ENCODE measurements at places on chromosomes 16 and 17.

GRCh38 chr16:63539276-63539675 is 1503.0 kb upstream of the CDH8 start:
- no peak for DNase-seq

DNA sequence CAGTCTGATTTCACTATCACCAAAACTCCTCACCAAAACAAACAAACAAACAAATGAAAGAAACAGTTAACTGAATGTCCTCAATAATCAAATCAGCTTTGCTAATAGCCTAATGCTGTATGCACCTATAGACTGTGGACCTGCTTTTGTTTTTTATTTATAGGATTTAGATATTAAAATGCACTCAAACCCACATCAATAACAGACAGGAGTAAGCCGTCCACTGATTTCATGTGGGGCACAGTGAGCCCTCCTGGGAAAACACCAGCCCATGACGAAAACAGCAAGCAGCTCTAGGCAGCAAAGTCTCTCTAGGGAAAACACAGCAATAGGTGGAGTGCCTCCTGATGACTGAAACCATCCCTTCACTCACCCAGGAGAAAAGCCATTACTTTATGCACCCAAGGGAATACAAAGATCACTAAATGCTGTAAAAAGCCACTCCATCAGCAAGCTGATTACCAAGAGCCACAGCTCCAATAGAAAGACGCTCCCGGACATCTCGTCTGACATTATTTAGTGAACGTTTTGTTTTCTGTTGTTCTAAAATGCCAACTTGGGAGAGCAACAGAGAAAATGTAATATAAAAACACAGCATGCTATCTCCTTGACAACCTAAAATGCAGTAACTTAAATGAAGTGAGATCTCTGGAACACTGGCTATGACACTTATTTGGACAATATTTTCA is 47.8 kb downstream of the ANKFY1 start:
- no peak for DNase-seq

DNA sequence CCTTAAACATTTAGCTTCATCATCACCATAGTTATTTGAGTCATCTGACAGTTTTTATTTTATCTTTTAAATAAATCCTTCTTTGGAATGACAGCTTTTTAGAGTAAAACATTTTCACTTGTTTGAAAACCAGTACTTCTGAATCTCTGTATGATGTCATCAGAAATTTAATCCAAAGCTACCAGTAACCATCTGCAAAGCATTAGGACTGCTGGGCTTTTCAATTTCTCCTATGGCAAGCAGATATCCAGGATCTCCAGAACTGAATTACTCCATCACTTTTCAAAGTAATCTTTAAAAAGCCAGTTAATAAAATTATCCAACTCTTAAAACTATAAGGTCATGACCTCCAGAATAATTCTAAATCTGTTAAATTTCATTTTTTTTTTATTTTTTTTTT is 51.5 kb downstream of the CHCT1 start:
- no peak for DNase-seq

- DNase-seq: no peak
Measured at GRCh38 chr17:38538906-38539305, 66.8 kb downstream of the SRCIN1 start.

DNA sequence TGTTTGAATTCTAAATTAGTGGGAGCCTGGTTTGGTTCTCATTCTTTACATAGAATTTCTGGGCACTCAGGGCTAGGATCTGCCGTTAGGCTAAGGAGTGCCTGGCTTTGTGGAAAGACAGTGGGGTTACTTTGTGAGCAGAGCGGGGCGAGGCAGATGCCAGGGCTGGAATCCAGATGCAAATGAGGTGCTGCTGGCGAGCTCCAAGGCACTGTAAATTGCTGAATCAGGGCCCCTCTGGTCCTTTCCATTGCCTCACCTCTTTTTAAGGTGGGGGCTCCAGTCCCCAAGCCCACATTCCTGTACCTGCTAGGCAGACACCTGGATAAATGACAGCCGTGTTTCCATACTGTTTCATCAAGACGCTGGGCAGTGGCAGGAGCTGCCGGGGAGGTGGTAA is 33.8 kb downstream of the PIPOX start:
- DNase-seq: no peak

DNA sequence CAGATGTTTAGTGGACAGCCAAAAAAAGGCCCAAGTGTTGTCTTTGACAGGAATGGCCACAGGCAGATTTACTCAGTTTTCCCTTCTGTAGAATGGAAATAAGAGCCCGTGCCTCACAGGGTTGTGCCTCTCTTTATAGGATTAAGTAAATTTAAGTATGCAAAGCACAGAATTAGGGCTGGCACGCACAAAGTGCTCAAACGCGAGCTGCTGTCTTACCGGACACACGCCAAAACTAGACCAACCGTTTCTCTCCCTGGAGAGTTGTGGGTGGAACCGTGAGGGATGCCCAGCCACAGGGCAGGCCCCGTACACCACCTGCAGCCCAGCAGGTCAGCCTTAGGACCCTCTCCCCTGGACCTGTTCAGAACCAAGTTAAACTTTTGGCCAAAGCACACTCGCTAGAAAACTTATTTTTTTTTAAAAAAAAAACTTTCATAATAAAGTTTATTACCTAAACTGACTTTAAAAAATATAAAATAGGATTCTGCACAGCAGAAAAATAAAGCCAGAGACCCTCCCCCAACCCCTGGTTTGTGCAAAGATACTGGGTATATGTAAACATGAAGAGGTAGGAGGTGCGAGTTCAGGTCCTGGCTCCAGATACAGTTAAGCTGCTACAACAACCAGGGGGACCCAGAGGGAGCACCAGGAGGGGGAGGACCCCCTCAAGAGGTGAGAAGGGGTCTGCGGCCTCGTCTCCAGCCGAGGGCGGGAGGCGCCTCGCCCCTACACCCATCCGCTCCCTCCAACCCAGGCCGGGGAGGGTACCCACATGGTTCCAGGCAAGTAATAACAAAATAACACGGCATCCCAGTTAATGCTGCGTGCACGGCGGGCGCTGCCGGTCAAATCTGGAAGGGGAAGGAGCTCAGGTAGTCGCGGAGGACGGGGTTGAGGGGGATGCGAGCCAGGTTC is 1.8 kb downstream of the SOCS1 start:
- DNase-seq: no peak

- DNase-seq: no peak
Measured at GRCh38 chr17:36600465-36600864, 918 bp upstream of the MRM1 start.

DNA sequence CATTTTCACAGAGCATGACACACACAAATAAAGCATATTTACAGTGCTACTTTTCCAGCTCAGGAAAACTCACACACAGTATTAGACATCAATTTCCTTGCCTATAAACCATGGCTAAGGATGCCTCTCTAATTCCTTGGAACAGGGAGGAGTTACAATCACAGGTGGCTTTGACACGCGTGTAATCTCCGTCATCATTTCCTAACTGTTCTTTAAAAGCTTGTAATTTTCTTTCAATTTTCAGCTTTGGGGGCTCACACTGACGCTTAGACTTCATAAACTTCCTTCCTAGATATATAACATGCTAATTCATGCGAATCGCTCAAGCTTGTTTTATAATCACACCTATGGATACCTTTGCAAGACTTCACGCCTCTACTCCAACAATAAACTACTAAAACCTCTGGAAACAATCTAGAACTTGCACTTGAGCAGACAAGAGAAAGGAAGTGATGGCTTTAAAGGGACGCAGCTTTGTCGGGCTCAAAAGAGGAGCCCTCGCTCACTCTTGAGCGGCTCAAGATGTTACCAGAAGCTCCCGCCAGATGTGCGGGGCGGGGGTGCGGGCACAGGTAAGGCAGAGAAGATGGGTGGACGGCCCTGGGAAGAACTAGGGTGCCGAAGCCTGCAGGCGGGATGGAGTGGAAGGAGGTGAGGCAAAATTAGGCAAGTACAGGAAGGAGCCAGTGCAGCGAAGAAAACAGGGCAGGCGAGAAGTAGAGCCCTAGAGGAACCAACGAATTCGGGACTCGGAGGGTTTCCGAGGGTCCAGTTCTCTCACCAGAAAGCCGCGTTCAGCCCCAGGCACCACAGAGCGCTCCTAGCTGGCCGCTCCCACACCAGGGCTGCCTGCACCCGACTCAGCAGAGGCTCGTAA is 631 bp downstream of the RETREG3 start:
- peak; percentile 6 for DNase-seq

- no peak for DNase-seq
Measured at GRCh38 chr17:50027881-50028735, 27.8 kb upstream of the ITGA3 start.

DNA sequence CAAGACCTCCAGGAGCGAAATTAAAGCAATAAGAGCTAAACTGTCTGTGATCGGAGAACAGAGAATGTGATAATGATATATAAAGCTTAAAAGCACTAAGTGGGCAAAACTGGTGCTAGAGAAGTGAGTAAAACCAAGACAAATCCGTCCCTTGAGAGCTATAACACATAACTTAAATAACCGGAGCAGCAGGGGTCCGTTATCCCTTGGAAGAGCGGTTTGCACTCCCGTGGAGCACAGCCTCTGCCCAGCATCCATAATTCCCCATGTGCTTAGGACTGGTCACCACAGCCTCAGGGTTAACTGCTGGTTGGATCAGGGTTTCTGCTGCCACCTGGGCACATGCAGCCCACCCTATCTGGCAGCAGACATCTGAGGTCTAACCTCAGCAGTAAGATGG is 489.0 kb downstream of the NPIPA7 start:
- DNase-seq: no peak

DNA sequence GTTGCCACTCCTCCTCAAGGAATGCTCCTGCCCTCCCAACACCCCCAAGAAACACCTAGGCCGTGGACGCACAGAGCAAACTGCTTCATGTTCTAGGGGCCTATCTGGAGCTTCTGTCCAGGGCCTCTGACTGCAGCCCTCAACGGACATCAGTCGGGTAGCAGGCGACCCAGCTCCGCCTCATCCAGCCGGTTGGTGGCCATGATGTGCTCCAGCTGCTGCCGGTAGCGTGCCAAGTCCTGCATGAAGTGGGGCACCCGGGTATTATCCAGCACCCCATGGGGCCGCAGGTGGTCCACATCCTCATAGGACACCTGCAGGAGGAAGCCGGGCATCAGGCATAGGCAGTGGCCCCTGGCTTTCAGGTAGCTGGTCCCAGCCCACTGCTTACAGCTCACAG is 6.3 kb downstream of the NOL3 start:
- no peak for DNase-seq

DNA sequence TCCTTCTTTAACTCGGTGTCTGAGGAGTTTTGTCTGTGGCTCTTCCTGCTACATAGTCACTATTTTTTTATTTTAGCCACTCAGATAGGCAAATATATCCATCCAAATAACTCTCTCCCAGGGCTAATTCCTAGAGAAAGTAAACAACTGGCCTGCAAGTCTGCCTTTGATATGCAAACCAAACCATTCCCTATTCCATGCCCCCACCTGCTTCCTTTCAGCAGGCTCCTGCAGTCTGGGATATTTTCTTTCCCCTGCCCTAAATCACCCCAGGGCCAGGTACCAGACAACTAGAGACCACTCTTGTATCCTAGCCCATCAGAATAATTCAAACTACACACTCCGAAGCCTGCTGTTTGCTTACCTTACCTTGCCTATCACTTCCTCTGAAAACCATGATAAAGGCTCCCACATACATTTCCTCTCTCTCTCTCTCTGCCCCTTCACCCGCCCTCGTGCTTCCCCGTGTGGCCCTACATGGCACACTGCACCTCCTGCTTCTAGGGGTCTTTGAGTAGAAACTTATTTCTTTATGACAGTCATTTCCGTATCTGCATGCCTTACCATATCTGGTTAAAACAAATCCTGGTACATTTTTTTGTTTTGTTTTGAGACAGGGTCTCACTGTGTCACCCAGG is 8.3 kb downstream of the CD300H start:
- DNase-seq: no peak

GRCh38 chr16:89164436-89164835 is 7.1 kb upstream of the CDH15 start:
- DNase-seq: no peak

DNA sequence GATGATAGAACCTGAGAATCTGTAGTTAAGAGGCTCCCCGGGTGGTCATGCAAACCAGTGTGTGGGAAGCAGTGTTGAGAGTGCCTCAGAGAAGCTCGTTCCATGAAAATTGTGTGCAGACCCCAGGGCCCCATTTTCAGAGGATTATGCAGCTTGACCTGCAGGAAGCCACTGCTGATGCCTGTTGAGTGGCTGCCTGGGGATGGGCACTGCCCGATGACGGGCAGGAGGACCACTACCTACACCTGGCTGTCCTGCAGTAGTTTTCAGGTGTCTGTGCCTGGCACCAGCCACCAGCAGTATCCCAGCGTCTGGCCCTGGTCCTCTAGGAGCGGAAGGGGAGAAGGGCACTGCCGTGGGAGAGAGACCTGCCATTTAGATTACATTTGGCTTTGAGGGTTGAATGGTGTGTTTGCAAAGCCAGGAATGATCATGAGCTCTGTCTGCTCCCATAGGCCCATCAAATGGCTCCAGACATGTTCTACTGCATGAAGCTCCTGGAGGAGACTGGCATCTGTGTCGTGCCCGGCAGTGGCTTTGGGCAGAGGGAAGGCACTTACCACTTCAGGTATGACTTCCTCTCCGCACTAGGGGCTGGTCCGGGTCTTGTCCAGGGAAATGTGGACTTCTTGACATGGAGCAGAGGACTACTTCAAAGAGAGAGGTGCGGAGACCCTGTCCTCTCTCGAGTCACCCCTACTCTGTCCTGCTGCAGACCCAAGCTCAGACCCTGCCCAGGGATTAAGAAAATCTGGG is 42.5 kb downstream of the GPT2 start:
- no peak for DNase-seq

GRCh38 chr17:9044772-9045463 is 23.6 kb downstream of the NTN1 start:
- DNase-seq: no peak

GRCh38 chr16:54066451-54067105 is 220.0 kb downstream of the IRX3 start:
- DNase-seq: no peak

All from stimulated activated CD4-positive, alpha-beta T cell treated with anti-CD3 and anti-CD28 coated beads, Interleukin-1b, Interleukin-23, amount 100 ng/mL, for 4 hours (primary cell).